ENCODE measurements at places on chromosomes 2 and 18. TPM values are rescaled to one million over a fixed set of nuclear protein-coding genes. Genes with fewer than 3 reads are reported as not detected.

Gene SLC4A3
- not detected for total RNA-seq

Gene APLF
- total RNA-seq = 2.9 TPM

Gene ZNF514
- total RNA-seq = 10.1 TPM

Gene DSC1
- 0.05 TPM for total RNA-seq

Gene POMC
- 3.0 TPM for total RNA-seq

Gene ARHGAP25
- total RNA-seq = 82.8 TPM

Gene GPC1
- total RNA-seq = 7.6 TPM

Gene ATP8B1
- not detected for total RNA-seq

Gene POTEF
- not detected for total RNA-seq

Gene PRKCE
- 19.4 TPM for total RNA-seq

Gene IL1F10
- total RNA-seq = not detected

Gene SOS1
- total RNA-seq = 273 TPM

Gene UGT1A3
- total RNA-seq = not detected

Gene MROH2A
- total RNA-seq = not detected

Gene NR4A2
- total RNA-seq = 1.9 TPM

Gene CTNNA2
- not detected for total RNA-seq

Gene SAG
- total RNA-seq = 0.34 TPM

Gene ALS2
- total RNA-seq = 8.4 TPM

Gene RAPH1
- total RNA-seq = 2.0 TPM

Gene PMAIP1
- total RNA-seq = 24.1 TPM

Data from T-helper 2 cell treated with Interferon-gamma antibody and Interleukin-4, amounts not matched to agents 100 ng/mL and 5 ng/mL, for 36 hours (primary cell).